ENCODE measurements at places on chromosomes 12 and 14.

GRCh38 chr12:91261820-91262676 lies 79.4 kb upstream of the DCN start:
- DNase-seq = no peak

GRCh38 chr14:19878029-19878642 lies 3.2 kb downstream of the OR4K2 start:
- DNase-seq = no peak

DNA sequence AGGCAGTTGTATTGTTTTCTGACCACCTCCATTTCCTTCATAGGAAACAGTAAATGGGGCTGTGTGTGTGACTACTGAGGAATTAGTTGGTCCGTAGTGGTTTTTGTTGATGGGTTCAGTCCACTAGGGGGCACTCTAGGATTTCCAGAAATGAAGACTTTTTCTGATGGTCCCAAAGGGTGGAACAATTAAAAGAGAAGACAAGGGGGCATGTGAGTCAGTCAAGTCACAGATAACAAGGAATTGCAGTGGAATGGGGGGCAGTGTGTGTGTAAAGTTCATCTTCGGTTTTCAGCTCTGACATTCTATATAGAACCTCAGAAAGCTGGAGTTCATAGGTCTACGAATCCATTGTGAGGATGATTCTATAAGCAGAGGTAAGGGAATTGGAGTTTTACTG lies 186.6 kb upstream of the OR4E1 start:
- DNase-seq = no peak

DNA sequence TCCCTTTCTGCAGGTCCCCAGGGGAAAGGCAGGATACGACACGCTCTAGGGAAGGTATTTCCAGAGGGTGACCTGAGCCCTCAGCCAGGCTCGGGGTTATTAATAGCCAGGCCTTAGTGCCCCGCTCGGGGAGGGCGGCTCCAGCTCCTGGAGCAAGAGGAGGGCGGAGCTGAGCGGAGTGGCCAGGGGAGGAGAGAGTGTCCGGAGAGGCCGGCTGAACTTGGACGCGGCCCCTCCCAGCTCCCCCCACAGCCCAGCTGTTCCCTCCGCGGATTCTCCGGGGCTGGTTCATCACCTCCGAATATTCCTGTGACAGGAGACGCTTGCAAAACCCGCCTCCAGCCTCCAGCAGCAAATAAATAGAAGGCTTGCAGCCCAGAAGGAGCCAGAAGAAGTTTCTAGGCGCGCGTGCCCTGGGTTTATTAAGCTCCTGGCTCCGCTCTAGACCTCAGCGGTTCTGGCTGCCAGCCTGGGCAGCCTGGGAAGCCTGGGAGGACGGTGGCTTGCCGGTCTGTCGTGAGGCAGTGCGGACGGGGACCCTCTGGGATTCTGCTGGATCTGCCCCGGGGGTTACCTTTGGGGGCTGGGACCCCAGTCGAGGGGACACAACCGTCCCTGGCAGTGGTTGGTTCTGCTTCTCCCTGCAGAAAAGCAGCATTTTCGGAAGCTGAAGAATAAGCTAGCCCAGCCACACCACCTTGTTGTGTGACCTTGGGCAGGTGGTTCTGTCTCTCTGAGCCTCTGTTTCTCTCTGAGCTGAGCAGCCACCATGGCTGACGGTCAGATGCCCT lies at the start of gene HSPB8:
HSPB8 (plus strand) TSS at position 388 of the 791 bp plus-strand sequence; CDS start at position 770, 382 bp downstream.
- DNase-seq = peak; percentile 23

- peak; percentile 90 for DNase-seq
These were observed 112.9 kb downstream of the HMGA2 start for GRCh38 chr12:65937161-65937641.

DNA sequence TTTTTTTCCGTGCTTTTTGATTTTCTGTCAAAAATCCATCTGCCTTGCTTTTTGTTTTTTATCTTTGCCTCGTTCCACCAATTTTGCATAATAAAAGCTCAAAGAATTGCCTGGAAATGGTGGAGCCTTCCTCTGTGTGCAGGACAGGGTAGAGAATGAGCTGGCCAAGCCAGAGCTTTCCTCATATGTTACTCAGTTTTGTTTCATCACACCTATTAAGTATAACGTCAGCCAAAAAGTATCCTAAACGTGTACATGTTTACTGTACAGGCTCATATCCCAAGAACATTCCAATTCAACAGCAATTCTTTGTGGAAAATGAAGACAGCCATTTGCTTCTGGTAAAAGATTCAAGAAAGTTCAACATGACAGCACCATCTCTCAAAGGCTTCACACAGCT lies 191.2 kb upstream of the LMNTD1 start:
- DNase-seq = no peak

- DNase-seq = no peak
These were observed 503.7 kb downstream of the NRXN3 start for GRCh38 chr14:78673845-78674244.

DNA sequence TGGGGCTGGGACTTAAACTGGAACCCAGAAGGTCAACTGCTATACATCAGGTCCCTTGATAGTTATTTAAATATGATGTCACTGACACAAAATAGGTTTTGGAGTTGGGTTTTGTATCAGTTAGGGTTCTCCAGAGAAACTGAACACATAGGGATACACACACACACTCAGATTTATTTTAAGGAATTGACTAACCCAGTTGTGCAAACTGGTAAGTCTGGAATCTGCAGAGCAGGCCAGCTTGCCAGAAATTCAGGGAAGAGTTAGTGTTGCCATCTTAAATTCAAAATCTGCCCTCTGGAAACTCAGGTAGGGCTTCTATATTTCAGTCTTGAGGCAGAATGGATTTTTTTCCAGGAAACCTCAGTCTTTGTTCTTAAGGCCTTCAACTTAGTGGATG lies 36.9 kb downstream of the MAPK1IP1L start:
- DNase-seq = no peak

GRCh38 chr14:31362746-31363145 lies 57.6 kb downstream of the HEATR5A start:
- DNase-seq = no peak

GRCh38 chr12:76929499-76929898 lies 50.7 kb upstream of the CSRP2 start:
- no peak for DNase-seq

DNA sequence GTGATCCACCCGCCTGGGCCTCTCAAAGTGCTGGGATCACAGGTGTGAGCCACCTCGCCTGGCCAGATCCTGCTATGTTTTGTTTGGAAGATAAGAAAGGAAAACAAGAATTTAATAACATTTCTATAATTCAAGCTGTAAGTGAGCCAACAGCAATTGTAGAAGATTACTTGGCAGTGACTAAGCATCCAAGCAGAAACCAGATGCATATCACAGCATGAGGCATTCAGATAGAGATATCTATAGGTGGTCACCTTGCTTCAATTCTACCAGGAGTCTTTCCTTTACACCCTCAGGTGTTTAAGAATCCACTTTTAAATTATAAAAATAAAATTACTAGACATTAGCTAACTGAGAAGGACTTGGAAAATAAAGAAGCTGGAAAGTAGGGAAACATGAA lies 83.9 kb upstream of the ATF7IP start:
- no peak for DNase-seq
